ENCODE measurements at places on chromosomes 3 and 15.
A peak's percentile ranks its signal among the peaks of the same experiment; 100 is the strongest.

DNA sequence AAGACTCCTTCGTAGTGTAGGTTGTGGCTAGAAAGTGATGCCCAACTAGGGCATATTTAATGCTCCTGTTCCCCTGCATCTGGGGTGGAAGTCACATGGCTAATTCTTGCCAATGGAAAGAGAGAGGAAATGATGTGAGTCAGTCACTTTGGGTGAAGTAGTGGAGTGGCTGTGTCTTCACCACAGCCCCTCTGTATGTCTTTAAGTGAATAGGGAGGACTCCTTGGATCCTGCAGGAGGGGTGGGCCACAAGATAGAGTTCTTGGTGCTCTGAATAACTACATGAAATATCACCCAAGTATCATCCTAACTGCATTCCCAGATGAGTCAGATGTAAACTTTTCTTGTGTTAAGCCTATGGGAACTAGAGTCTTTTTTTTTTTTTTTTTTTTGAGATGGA is 17.8 kb upstream of the MB21D2 start:
- DNase-seq: no peak

DNA sequence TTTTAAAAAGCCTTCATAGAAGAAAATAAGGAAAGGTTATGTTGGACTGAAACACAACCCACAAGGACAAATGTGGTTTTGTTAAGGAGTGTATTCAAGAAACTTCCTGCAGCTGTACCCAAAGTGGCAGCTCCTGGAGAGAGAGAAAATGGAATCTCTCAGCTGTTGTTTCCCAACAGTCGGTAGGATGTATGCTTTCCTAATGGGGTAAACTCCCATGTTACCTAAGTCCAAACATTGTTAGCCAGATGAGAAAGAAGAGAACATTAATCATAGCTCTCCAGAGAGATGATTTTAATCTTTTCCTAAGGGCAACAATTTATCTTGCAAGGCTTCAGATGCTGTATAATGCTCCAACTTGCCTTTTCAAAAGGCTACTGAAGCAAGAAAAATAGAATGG is 22.6 kb upstream of the TEX9 start:
- DNase-seq: no peak

DNA sequence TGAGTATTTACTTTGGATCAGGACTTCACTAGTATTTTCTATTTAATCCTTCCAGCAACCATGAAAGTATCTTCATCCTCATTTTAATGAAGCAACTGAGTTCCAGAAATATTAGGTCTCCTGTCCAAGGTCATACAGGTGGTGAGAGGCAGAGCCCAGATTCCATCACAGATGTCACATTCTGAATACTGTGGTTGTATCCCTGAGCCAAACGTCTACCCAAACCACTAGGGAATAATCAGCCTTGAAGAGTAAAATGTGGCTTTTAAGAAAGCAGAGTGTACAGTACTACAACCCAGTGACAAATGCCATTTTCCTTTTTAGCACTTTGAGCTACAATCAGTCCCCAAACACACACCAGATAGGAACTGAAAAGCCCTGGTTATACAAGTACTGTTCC is 93.3 kb upstream of the TRIM42 start:
- DNase-seq: no peak

DNA sequence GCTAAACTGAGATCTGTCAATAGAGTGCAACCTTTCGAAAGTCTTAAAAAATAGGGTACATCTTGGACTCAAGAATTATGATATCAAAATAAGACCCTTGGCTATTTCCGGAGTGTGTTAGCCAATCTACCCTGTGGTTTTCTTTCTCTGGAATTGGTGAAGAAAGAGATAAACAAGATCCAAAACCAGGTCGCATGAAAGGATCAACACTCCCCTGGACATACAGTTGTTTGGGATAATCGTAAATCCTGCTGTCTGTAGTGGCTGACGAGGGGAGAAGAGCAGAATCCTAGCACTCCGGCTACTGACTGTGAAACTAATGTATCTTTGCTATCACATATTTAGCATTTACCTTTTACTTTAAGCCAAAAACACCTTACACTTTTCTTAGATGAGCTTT is 30.9 kb downstream of the FNDC3B start:
- no peak for DNase-seq

DNA sequence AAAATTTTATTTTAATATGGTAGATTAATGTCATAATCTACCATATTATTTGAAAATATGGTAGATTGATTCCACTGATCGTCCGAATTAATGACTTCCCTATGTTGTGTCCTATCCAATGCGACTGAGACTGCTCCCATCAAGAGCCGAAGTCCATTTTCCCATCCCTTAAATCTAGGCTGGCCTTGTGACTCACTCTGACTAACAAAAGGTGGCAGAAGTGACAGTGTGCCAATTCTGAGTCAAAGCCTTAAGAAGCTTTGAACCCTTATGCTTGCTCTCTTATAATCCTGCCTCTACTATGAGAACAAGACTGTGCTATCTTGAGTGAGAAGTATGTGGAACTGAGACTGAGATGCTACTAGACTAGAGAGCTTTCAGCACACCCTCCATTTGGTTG is 387.2 kb downstream of the ROBO1 start:
- no peak for DNase-seq

DNA sequence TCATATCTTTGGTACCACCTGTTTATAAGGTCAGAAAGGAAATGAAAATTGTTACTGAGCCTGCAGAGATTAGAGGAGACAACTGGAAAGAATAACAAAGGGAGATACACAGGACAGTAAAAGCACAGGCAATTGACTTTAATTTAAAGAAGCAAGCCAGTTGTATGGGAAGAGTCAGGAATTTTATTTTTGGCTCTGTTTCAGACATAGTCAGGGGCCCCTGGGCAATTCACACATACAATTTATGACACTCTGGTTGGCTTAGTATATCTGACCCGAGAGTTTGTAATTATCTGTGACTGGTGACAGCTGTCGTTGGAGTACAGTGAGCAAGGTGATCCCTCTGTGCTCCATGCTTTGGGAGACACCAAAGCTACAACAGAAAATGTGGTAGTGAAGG is 591.9 kb upstream of the NECTIN3 start:
- no peak for DNase-seq

DNA sequence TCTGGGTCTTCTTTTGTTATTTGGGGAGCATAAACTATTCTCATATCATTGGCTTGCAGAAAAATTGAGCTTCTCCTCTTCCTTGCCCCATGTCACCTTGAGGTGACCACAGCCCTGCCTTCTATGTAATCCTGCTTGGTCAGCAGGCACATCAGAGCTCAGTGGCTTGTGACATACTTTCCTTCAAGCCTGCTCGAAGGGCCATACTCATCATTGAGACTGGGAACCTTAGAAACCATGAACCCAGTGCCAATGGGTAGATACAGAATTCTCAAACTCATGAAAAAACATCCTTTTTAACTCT is 3.7 kb upstream of the CCR2 start:
- DNase-seq: no peak

DNA sequence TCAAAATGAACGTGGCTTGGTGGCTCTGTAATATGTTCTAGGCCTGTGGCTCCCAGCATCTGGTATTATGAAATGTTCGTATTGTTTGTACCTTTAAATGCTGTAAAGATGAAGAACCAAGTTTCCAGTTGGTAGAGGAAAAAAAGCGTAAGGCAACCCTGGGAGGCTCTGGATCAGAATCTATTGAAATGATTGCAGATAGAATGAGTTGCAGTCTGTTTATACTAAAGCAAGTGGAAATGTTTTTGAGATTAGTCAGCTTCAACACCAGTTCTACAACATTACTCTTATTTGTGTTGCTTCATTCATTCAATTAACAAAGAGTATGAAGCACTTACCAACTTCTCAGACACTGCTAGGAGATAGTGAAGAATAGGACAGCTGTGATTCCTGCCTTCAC is 5.3 kb downstream of the ARL6IP5 start:
- peak; percentile 55 for DNase-seq

GRCh38 chr3:15014606-15015328 is 50.3 kb downstream of the MRPS25 start:
- no peak for DNase-seq

- no peak for DNase-seq
These were observed 15.1 kb downstream of the PPARG start for GRCh38 chr3:12303993-12304392.

DNA sequence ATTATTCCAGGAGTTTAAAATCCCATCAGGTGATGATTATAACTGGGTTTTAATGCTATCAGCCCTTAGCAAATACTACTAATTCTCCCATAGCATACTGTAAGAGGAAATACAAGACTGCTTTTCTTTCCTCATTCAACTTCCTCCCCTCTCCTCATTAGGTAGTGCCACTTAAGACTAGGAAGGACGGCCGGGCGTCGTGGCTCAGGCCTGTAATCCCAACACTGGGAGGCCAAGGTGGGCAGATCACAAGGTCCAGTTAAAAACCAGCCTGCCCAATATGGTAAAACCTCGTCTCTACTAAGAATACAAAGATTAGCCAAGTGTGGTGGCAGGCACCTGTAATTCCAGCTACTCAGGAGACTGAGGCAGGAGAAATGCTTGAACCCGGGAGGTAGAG is 14.7 kb downstream of the NDUFAF1 start:
- no peak for DNase-seq

DNA sequence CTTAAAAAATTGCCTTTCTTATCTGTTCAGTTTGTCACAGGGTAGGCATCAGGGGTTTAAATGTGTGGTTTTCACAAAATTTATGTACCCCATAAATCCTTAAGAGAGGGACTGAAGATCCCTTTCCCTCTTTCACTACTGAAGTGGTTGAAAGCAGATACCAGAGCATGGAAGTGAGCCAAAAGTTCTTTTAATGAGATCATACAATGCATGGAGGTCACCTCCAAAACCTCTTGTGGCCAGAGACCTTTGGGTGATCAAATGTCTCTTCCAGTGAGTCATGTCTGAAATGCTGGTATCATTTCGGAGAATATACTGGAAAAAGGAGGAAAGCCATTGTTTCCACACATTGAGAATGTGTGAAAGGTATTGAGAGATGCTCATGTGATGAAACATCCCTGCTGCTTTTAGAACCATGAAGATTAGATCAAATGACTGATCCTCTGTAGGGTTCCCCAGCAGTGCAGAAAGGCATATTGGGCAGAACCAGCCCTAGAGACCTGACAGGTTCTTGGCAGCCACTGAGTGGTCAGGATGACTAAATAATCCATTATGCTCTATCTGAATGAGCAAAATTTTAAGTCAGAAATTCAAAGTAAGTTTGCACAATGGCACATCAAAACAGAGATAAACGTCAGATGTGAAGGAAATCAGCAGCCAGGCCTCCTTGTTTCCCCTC is 165.8 kb upstream of the SLC2A2 start:
- peak; percentile 63 for DNase-seq

DNA sequence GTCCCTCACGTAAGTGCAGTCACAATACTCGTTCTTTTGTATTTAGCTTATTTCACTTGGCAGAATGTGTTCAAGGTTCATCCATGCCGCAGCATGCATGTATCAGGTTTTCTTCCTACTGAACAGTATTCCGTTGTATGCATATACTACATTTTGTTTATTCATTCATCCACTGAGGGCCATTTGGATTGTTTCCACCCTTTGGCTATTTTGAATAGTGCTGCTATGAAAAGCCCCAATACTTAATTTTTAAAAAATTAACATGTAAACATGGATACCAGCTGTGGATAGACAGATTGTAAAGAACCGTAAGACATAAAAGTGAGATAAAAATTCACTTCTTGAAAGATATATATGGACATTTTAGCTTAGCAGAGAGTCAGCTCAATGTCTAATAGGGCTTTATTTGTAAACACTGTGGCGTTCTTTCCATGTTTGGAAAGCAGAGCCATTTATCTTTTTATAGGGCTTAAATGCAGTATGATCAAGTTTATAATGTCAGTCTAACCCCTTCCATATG is 115.9 kb downstream of the VPS8 start:
- DNase-seq: no peak

DNA sequence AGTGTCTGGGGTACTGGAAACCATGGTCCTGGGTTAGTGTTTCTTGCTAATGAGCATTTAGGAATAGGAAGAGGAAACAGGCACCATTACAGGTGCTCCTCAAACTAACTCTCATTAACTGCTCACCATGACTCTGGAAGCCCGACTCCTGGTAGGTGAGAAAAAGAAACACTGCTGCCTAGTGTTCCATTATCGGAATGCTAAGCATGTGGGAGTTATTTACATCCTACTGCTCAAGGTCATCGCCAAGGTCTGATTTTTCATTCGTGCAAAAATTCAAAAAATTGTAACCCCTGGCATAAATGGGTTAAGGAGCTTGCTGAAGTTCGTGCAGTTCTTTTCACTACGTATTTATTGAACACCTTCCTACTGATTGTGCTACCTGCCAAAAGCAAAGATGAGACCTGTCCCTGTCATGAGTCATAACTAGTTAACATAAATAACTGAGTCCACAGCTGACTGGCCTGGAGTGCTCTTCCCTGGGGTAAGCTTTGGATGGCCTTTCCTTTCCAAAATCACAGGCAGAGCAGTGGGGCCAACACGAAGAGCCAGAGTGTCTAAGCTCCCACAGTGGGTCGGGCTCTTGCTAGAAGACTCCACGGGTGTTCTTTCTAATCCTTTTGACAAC is 22.7 kb upstream of the PAQR5 start:
- DNase-seq: no peak

DNA sequence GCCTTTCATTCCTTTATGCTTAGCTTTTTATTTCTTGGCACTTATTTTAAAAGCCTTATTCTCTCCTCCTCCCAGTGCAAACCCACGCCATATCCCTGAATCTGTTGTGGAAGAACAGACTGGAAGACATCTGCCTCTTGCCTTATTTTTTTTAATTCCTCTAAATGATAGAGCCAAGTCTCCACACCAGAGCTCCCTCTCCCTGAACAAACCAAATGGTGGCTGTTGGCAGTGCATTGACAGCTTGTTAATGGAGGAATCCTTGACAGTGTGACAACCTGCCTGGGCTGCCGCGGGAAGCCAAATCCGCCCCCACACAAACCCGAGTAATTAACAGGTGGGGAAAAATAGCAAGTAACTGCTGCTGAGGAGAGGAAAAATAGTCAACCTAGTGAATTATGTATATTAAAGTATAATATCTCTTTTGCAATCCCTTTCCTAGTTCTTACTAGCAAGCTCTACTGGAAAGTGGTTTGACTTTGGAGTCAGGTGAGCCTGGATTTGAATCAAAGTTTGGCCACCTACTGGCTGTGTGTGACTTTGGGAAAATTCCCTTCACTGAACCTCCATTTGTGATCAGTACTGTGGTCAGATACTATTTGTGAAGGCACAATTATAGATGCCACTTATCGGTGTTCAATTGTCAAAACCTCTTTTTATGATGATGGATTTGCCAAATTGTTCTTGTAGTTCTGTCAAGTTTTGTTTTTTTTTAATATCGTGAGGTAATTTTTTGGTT is 589.6 kb downstream of the PDCD6IP start:
- DNase-seq: no peak

Measured in GM04503 (cell line).